ENCODE measurements at places on chromosomes 6 and 20. TPM values are rescaled to one million over a fixed set of nuclear protein-coding genes. Genes with fewer than 3 reads are reported as not detected.

Gene RAD21L1
- not detected for total RNA-seq

Gene TREM1
- total RNA-seq: 0.86 TPM

Gene EDN3
- total RNA-seq: 0.11 TPM

GRCh38 chr6:27141529-27142015, 105.9 kb upstream of the PRSS16 start:
- DNase-seq: no peak

- DNase-seq: no peak
Measured at GRCh38 chr6:125802383-125802782, 11.6 kb downstream of the NCOA7 start.
